ENCODE measurements at places on chromosomes 2 and 18.
A peak's percentile ranks its signal among the peaks of the same experiment; 100 is the strongest.

- DNase-seq, result no peak
Observed at GRCh38 chr2:64944484-64944883, 44.7 kb upstream of the SLC1A4 start.

- DNase-seq, result no peak
Observed at GRCh38 chr18:23226930-23227725, 91.8 kb downstream of the CABLES1 start.

GRCh38 chr2:217074576-217075255 is 214.9 kb upstream of the TNP1 start:
- DNase-seq, result no peak

DNA sequence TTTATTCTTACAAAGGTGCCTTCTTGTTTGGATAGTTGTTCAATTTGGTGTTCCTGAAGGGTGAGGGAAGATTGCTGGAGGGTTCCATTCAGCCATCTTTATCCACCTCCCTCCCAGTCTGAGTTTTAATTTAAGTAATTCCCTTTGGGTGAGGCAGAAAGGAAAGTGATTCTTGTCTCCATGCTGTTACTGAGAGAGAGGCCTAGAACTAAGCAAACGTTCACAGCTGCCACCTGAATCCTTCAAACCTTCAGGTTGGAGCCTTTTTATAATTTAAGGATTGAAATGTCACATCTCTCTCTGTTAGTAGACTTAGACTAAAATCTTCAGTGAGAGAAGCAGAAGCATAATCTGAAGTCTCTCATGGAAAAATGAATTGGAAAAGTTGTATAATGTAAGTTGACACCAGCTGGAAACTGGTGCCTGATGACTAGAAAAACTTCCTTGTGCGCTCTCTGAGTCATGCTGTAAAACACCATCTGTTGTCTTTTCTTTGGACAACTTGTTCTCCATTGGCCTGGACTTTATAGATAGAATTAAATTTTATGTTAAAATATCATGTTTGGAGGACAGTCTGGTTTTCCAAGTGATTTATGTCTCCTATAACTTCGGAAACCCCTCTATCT is 14.6 kb downstream of the STRADB start:
- no peak for DNase-seq

DNA sequence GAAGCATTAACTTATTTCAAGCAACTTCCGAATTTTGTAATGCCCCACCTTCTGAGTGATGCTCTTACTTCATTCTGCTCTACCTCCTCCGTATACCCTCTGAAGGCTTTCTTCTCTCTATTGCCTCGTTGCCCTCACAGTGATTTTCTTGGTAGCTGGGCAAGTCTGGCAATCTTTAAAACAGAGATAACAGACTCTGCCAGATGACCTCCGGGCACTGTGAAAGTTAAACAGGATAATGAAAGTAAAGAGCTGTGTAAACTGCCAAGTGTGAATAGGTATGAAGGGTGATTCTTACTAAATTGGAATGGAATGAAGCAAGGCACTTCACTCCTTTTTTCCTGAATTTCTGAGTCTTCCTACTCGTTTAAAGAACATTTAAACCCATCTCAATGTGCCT is 207.3 kb upstream of the GYPC start:
- no peak for DNase-seq

GRCh38 chr2:27249891-27250651 is 12.8 kb downstream of the SLC30A3 start:
- peak; percentile 12 for DNase-seq

GRCh38 chr18:13616525-13617035 is 109.8 kb downstream of the FAM210A start:
- DNase-seq, result no peak

DNA sequence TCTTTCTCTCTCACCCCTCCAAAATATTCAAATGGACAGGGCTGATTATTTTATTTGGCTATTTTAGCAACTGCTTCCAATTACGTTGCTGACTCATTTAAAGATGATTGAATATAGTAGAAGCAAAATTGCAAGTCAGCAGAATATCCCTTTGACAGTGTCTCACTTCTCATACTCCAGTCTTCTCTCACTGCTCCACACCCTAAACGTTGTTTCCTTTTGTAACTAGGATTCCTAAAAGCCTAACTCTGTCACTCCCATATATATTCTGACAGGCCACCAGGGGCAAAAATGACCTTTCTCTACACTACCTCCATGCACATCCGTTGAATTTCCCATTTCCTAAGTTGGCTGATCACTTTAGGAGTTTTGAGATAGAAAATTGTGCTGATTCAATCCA is 351.1 kb downstream of the RND3 start:
- DNase-seq, result no peak

DNA sequence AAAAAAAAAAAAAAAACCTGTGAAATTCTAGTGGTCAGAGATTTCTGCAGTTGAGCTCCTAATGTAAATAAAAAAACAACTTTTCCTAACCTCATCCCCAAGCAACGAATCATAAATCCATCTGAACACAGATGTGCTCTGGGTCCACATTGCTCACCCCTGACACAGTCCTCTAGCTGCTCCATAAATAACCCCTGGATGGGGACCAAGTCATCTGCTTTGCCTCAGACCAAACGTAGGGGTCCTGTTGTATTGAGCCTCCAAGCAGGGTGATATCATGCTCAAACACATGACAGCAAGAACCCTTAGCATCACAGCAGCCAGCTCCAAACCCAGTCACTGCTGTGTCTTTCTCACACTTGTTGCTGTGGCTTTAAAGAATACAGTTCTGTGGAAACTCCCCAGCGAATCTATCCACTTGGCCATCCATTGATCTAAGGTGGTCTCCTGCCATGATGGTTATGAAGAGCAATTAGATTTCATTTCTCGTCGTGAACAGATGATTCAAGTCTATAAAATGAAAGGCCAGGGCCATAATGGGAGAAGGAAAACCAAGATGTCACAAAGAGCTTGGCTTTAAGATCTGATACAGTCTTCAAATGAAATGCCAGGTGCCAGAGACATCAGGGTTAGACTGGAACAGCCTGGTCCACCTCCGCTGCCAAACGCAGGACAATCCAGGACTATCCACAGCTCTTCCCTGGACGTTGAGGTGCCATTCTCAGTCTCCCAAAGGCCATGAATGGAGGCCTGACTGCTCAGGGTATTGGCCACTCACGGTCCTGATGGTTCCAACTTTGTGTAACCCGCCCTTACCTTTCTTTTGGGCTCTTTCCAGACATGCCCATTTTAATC is 39.0 kb downstream of the TBC1D8 start:
- DNase-seq, result no peak

GRCh38 chr2:240426845-240427721 is 8.4 kb upstream of the GPC1 start:
- DNase-seq, result no peak

DNA sequence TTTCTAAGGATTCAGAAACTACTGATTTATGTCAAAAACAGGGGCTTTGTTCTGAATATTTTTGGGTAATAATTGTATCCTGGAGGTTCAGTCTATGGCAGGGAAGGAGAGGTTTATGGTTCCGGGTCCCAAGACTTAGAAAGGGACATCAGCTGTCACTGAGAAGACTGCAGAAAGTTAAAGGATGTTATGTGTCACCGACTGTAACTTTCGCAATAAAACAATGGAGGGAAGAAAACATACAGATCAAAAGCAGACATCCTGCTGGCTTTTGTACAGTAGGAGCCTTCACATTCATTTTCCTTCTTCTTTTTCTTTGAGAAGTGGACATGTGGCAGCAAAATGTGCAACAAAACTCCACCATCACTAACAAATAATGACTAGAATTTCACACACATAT is 900.7 kb upstream of the SOX11 start:
- no peak for DNase-seq

DNA sequence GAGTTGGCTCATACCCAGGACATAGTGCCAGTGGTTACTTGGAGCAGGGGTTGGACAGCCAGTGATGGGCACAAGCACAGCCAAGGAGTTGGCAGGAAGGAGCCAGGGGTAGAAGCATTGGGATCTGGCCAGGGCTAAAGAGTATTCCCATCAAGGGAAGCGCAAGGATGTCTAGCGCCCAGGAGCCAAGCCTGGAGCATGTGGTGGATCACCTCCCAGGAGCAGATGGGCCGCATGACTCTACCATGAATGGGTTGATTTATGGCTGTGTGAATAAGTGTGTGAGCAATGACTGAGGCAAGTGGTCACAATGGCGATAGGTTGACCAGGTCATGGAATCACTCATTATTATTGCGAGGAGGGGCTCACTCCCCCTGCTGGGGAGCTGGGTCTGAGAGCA is 111.1 kb downstream of the FHOD3 start:
- no peak for DNase-seq

- no peak for DNase-seq
Observed at GRCh38 chr18:40423291-40423690, 1531.7 kb upstream of the PIK3C3 start.

- DNase-seq, result no peak
Observed at GRCh38 chr2:36606925-36607324, 9.0 kb upstream of the FEZ2 start.

- no peak for DNase-seq
Observed at GRCh38 chr2:37895140-37895539, 29.9 kb upstream of the RMDN2 start.

DNA sequence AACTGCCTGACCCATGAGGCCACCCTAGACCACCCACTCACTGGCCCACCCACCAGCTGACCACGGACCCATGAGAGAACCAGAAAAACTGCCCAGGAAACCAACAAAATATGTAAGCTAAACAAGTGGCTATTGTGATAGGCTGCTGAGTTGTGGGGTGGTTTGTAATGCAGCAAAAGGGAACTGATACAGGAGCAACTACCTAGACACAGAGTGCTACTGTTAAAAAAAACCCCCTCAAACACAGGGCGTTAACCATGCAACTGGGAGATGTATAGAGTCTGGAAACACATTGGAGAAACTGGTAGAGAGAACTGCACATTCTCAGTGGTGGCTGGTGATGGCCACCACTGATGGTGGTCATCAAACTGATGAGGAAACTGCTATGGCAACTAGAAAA is 206.3 kb upstream of the GYPC start:
- no peak for DNase-seq

DNA sequence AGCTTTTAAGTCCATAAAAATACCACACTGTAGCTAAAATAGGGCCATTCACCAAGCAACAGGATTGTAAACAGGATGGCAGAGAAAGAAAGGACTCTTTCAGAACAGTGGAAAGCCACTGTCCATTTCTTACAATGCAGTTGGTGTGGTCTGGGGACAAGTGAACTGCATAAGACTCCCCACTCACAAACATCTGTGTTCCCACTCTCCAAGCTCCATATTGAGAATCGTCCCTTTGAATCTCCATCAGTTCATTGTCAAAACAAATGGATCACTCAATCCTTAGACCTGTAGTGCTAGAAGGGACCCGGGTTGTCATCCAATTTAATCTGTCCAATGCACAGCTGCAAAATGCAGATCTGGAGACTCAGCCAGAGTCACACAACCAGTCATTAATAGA is 347.4 kb upstream of the KLHL29 start:
- no peak for DNase-seq

DNA sequence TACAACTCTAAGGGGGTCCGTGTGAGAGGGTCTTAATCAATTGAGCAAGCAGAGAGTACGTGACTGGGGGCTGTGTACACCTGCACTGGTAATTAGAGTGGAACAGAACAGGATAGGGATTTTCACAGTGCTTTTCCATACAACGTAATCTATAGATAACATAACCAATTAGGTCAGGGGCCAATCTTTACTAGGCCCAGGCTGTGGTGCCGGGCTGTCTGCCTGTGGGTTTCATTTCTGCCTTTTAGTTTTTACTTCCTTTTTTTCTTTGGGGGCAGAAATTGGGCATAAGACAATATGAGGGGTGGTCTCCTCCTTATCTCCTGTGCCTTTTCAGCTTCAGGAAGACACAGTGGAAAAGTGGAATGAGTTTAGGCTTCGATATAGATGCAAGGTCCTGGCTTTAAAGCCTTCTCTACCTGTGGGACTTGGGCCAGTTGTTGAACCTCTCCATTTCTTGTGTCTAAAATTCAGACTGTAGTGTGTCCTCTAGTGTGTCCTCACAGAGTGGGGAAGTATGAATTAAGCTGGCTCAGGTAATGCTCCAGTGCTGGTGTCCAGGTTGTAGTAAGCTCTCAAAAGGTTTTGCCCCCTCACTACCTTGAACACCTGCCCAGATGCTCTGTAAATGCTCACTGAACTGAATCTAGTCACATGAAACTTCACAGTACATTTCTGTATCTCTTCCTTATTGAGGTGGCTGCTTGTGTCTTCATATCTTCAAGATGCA is 422.8 kb downstream of the SETBP1 start:
- DNase-seq, result no peak

DNA sequence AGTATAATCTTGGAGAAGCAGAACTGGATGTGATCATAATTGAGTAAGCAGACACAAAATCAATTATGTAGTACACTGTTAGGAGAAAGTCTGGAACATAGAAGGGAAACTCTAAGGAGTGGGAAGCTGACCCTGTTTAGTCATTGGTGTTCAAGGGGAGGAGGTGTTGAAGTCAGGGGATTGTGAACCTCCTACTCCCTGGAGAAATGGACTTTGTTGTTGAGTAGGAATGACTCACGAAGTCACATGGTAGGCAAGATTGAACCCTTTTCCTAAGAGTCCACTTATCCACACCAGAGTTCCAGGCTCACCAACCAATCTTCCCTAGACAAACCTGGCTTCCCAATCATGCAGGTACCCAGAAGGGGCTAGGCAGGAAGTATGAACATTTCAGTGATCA is 81.0 kb upstream of the BCL11A start:
- DNase-seq, result no peak

- no peak for DNase-seq
Observed at GRCh38 chr2:11411768-11412448, 54.1 kb downstream of the E2F6 start.

DNA sequence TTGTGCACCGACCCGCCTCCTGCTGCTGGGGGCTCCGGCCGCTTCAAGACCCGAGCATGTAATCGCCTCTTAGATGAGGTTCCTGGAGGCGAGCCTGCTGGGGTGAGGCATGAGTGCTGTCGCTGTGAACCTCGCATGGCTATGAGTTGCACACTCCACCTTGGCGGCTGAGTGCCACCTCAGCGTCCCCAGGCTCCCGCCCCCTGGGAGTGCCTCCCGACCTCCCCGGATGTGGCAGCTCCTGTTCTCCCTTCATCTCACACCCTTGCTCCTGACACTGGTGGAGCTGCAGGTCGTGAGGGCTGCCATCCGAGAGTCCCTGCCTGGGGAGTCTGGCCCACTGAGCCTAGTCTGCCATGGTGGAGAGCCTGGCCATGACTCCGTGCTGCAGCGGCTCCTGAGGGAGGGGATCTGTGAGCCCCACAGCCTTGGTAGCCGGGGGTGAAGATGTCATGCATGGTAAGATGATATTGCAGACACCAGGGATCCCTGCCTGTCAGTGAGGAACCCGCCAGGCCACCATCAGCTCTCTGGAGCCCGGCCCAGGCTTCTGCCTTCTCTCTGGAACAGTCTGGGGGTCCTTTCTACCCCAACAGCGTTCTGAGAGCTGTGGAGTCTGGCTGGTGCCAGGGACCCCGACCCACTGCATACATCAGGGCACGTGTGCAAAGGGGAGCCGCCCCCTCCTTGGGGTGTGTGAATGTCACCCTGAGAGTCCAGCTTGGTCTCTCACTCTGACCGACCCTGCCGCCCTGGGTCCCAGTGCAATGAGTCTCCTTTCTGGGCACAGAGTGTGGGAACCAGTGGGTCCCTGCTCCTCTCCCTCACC is 61.6 kb upstream of the HS6ST1 start:
- no peak for DNase-seq

- no peak for DNase-seq
Observed at GRCh38 chr2:128004509-128004908, 23.4 kb downstream of the SAP130 start.

All from stimulated activated CD4-positive, alpha-beta T cell treated with anti-CD3 and anti-CD28 coated beads, TNF-alpha, amount 100 ng/mL, for 24 hours (primary cell).